ENCODE measurements at places on chromosomes 12 and 14.
A peak's percentile ranks its signal among the peaks of the same experiment; 100 is the strongest.

- no peak for DNase-seq
These were observed 23.8 kb upstream of the FBLN5 start for GRCh38 chr14:91971188-91971778.

- DNase-seq = no peak
These were observed 21.0 kb downstream of the DLK1 start for GRCh38 chr14:100747736-100748135.

- no peak for DNase-seq
These were observed 677.8 kb downstream of the BCL11B start for GRCh38 chr14:98594156-98594555.

GRCh38 chr14:68770051-68770450 lies 22.8 kb downstream of the ZFP36L1 start:
- no peak for DNase-seq

- DNase-seq = no peak
These were observed 128.0 kb downstream of the ATP23 start for GRCh38 chr12:58069268-58069963.

DNA sequence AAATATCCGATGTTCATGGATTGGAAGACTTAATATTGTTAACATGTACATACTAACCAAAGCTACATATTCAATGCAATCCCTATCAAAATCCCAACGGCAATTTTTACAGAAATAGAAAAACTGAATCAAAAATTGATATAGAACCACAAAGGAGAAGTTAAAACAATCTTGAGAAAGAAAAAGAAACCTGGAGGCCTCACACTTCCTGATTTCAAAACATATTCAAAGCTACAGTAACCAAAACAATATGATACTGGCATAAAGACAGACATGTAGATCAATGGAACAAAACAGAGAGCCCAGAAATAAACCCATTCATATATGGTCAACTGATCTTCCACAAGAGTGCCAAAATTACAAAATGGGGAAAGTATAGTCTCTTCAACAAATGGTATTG lies 5.4 kb upstream of the PELI2 start:
- DNase-seq = no peak

DNA sequence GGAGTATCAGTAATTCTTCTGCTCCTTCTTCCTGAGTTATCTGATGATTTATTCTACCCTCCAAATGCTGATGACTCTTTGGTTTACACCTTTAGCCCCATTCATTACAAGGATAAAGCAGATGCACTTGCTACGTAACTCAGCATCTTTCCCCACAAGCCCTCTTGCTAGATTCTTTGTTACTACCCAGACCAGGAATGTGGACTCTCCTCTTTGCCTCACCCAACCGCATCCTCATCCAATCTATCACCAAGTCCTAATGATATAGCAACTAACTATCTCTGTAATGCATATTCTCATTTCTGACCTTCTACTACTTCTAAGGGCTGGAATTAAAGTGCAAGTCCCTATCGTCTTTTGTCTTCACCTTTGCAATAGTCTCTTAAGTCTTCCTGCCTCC lies 9.2 kb downstream of the KRT1 start:
- DNase-seq = no peak

DNA sequence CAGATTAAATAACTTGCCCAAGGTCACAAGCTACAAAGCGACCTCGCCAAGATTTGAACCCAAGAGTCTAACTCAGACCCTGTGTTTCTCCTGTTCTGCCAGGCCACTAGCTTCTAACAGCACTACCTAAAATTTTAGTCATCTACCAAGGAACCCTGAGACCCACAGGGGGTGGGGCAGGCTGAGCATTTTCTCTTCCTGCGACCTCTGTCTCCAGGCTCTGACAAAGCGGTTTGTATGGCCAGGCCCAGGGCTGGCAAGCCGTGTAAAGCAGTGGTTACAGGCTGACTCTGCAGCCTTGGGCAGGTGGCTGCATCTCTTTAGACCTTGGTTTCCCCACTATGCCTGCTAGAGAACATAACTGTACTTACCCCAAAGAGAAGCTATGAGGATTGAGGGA lies 5.3 kb downstream of the VDR start:
- DNase-seq = no peak

- DNase-seq = no peak
These were observed 50.5 kb upstream of the PWP1 start for GRCh38 chr12:107635139-107635538.

- no peak for DNase-seq
These were observed 22.1 kb upstream of the ARID4A start for GRCh38 chr14:58276208-58276607.

DNA sequence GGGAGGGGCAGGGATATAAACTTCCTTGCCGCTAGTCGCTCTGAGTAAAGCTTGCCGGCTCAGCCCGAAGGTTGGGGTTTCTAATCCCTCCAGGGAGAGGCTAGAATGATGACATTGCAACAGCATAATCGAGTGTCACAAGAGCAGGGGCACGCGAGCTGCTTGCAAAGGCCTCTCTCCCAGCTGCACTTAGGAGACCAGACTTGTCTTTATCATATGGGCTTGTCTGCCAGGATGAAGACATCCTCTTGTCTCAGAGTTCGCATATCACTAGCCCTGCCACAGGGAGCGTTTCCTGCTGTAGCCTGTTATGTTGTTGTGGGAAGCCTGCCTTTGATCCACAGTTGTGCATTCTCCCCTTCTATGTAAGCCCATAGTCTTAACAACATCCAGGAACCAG lies 180.0 kb downstream of the ESR2 start:
- DNase-seq = no peak

- DNase-seq = no peak
These were observed 220.0 kb downstream of the NEDD1 start for GRCh38 chr12:97127061-97127460.

DNA sequence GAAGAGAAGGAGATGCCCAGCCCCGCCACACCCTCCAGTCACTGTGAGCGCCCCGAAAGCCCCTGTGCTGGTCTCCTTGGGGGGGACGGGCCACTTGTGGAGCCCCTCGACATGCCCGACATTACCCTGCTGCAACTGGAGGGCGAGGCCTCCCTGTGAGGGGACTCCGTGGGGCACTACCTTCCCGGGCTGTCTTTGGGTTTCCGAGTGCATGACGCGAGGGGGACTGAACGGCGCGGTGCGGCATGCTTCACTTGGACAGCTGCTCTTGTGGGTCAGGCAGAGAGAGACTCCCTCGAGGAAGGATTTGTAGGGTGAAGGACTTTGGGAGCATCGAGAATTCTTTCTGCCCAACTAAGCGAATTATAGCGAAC lies 1.1 kb downstream of the CCDC184 start:
- no peak for DNase-seq

- DNase-seq = peak; percentile 73
These were observed 2.5 kb upstream of the CCND2 start for GRCh38 chr12:4270831-4271716.

GRCh38 chr12:110157539-110157938 lies 33.4 kb downstream of the IFT81 start:
- no peak for DNase-seq

- no peak for DNase-seq
These were observed 28.3 kb upstream of the FBLN5 start for GRCh38 chr14:91975763-91976162.

GRCh38 chr14:46573498-46573897 lies 78.1 kb downstream of the RPL10L start:
- no peak for DNase-seq

- DNase-seq = no peak
These were observed 4.9 kb upstream of the DHRS2 start for GRCh38 chr14:23631234-23631633.
